Chondrocyte (in vitro differentiated cells): ENCODE measurements at places on chromosomes 11 and 22. TPM values are rescaled to one million over a fixed set of nuclear protein-coding genes. Genes with fewer than 3 reads are reported as not detected.

- H3K4me3 ChIP-seq, result no peak overlapping the region
- H3K36me3 ChIP-seq, result no peaks in the 10 kb centered on the region
- no peaks in the 10 kb centered on the region for H3K4me1 ChIP-seq
Measured at GRCh38 chr11:65771589-65772112, 9.1 kb downstream of the AP5B1 start.

NTM gene
- 92.1 to 122 TPM (median 97.0 TPM) in 3 replicates for total RNA-seq

GRCh38 chr11:68049509-68050370 lies 10.9 kb downstream of the TCIRG1 start:
- DNase-seq, result peak; percentile 92
- H3K4me3 ChIP-seq, result no peak overlapping the region
- peaks cover 7% of the 10 kb centered on the region for H3K36me3 ChIP-seq
- H3K27ac ChIP-seq, result no peak overlapping the region

DNA sequence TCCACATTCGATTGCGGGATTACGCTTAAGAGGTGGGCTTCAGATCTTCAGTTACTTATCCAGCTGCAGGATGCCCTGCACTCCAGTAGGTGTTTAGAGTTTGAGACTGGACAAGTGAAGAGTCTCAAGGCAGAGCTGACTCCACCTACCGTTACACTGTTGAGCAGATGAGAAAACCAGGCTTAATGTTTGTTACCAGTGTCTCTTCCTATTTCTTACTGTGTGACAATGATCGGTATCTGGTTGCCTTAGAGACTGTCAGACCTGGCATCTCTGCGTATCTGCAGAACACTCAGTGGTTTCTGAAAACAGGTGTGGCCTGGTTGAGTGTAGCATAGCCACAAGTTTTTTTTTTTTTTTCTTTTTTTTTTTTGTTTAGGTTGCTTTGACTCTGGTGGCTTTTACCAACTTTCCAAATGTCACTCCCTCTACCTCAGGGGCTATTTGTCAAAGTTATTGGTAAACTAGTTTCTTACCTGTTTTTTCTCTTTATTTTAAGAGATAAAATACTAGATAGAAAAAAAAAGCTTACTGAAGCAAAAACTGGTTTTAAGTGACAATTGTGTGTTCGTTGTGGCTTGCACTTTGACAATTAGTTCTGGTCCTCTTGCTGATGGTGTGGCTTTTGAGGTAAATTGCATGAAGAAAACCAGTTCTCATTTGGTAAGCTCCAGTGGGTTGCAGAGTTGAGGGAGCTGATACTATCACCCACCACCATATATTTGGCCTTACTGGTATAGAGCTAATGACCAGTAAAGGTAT lies 284.8 kb downstream of the ETS1 start:
- H3K4me3 ChIP-seq, result no peak overlapping the region
- H3K36me3 ChIP-seq, result no peaks in the 10 kb centered on the region
- H3K27me3 ChIP-seq, result no peaks in the 10 kb centered on the region
- no peak overlapping the region for H3K27ac ChIP-seq
- DNase-seq, result no peak

- H3K36me3 ChIP-seq, result no peaks in the 10 kb centered on the region
- peak overlapping the region; percentile 67 for H3K4me3 ChIP-seq
- no peaks in the 10 kb centered on the region for H3K27me3 ChIP-seq
- H3K4me1 ChIP-seq, result peaks cover 90% of the 10 kb centered on the region
- peak overlapping the region; percentile 100 for H3K27ac ChIP-seq
Measured at GRCh38 chr11:118917481-118918127, 8.1 kb downstream of the BCL9L start.

GRCh38 chr11:12381875-12382274 lies 4.5 kb downstream of the PARVA start:
- DNase-seq, result no peak
- peaks cover 75% of the 10 kb centered on the region for H3K4me1 ChIP-seq
- H3K27me3 ChIP-seq, result no peaks in the 10 kb centered on the region
- no peak overlapping the region for H3K4me3 ChIP-seq
- H3K36me3 ChIP-seq, result peaks cover 4% of the 10 kb centered on the region
- H3K27ac ChIP-seq, result peak overlapping the region; percentile 55

RBX1 gene
- total RNA-seq, result 54.8 to 64.3 TPM (median 57.7 TPM) in 3 replicates

DNA sequence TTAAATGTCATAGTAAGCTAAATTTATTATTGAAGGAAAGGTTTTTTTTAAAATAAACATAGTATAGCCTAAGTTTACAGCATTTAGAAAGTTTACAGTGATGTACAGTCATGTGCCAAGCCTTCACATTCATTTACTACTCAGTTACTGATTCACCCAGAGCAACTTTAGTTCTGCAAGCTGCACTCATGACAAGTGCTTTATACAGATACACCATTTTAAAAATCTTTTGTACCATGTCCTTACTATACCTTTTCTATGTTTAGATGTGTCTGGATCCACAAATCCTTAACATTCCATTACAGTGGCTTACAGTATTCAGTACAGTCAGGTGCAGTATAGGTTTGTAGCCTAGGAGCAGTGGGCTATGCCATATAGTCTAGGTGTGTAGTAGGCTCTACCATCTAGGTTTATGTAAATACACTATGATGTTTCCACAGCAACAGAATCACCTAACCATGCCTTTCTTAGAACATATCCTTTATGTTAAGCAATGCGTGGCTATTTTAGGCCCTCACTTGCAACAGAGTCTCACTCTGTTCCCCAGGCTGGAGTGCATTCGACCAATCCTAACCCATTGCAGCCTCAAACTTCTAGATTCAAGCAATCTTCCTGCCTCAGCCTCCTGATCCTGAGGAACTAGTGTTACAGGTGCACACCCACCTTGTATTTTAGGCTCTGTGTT lies 79.5 kb upstream of the SLC25A18 start:
- H3K4me1 ChIP-seq, result no peaks in the 10 kb centered on the region
- no peak for DNase-seq
- H3K4me3 ChIP-seq, result no peak overlapping the region
- no peak overlapping the region for H3K27ac ChIP-seq
- H3K36me3 ChIP-seq, result no peaks in the 10 kb centered on the region

DNA sequence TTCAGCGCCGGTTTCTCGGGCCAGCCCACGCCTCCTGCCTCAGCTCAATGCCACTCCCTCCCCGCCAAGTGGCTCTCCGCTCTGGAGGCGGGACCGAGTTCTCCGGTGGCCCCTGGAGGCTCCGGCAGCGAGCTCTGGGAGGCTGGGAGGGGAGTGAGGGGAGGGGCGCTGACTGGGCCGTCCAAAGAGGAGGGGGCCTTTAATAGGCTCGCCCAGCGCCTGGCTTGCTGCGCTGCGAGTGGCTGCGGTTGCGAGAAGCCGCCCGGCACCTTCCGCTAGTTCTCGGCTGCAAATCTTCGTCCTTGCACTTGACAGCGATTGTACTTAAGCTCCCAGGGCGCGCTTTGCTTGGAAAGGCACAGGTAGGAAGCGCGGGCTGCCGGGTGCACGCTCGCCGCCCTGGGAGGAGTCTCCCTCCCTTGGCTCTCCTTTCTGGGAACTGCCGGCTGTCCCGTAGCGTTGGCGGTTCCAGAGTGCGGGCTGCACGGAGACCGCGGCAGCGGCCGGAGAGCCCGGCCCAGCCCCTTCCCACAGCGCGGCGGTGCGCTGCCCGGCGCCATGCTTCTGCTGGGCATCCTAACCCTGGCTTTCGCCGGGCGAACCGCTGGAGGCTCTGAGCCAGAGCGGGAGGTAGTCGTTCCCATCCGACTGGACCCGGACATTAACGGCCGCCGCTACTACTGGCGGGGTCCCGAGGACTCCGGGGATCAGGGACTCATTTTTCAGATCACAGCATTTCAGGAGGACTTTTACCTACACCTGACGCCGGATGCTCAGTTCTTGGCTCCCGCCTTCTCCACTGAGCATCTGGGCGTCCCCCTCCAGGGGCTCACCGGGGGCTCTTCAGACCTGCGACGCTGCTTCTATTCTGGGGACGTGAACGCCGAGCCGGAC lies at the start of gene ADAMTS15:
TSS of gene ADAMTS15 (plus strand) at position 230 of the 894 bp plus-strand sequence. CDS start at position 559, 329 bp downstream.
- no peaks in the 10 kb centered on the region for H3K27me3 ChIP-seq
- peak within 1 kb of the TSS; percentile 97 for H3K27ac ChIP-seq
- H3K36me3 ChIP-seq, result peaks cover 14% of the 10 kb centered on the region
- peaks cover 41% of the 10 kb centered on the region for H3K4me1 ChIP-seq
- no peak for DNase-seq
- peak within 1 kb of the TSS; percentile 99 for H3K4me3 ChIP-seq

NXPE2 gene
- total RNA-seq, result 0.36 TPM in 1 of 3 replicates, not detected in the others

DNA sequence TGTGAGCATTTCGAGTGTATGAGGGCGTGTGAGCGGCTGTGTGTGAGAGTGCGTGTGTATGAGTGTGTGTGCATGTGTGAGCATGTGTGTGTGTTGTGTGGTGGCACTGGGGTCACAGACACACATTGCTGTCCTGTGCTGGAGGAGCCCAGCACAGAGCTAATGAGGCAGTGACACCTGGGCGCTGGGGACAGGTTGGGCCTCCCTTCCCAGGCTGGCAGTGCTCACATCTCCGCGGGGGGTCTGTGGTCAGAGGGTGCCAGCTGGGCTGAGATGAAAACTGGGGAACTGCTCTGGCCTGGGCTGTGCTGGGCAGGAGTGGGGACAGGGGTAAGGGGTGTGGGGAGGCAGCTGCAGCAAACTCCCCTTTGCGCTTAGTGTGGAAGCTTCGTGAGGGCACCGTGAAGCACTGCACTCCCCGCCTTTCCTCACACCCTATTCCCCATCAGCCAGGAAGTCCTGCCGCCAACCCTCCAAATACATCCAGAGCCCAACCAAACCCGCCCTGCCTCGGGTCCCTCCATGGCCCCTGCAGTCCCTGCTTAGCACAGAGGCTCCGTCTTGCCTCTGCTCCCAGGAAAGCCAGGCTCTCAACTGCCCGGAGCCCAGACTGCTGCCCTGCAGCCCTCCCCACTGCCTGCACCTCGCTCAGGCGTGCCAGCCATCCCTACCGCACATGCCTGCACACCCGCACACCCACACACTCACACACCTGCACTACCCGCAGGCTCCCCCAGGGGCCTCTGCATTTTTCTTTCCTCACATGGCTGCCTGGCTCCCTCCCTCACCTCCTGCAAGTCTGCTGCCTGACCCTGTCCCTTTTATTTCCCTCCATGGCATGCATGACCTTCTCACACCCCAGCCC lies 62.0 kb upstream of the THY1 start:
- no peak overlapping the region for H3K4me3 ChIP-seq
- H3K27me3 ChIP-seq, result peaks cover 63% of the 10 kb centered on the region
- no peaks in the 10 kb centered on the region for H3K36me3 ChIP-seq

FXYD2 gene
- not detected in 3 replicates for total RNA-seq

MRTFA gene
- 58.2 to 69.8 TPM (median 65.3 TPM) in 3 replicates for total RNA-seq

DNA sequence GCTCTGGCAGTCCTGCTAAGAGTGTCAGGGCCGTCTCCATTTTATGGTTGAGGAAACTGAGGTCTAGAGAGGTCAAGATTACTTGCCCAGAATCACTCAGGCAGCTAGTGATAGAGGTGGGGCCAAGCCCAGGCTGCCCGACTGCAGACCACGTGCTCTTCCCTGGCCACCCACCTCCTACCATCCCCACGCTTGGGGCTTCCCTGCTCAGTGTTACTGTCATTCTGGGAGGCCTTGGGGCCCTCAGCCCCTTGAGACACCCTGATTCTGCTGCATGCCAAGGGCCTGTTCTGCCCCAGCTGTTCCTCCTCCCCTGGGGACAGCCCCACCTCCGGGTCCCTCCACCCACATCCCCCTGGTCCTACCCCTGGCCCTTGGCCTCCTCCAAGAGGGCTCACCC lies 17.2 kb upstream of the TAB1 start:
- no peaks in the 10 kb centered on the region for H3K27me3 ChIP-seq
- H3K4me1 ChIP-seq, result peaks cover 3% of the 10 kb centered on the region
- no peak for DNase-seq
- no peaks in the 10 kb centered on the region for H3K36me3 ChIP-seq
- H3K4me3 ChIP-seq, result no peak overlapping the region

GRCh38 chr22:34798605-34799004 lies 267.4 kb upstream of the ISX start:
- peaks cover 41% of the 10 kb centered on the region for H3K4me1 ChIP-seq
- H3K4me3 ChIP-seq, result no peak overlapping the region
- H3K27me3 ChIP-seq, result no peaks in the 10 kb centered on the region
- H3K27ac ChIP-seq, result no peak overlapping the region

- H3K27ac ChIP-seq, result no peak overlapping the region
- H3K4me3 ChIP-seq, result no peak overlapping the region
- H3K27me3 ChIP-seq, result peaks cover 14% of the 10 kb centered on the region
- DNase-seq, result peak; percentile 60
- no peaks in the 10 kb centered on the region for H3K36me3 ChIP-seq
- no peaks in the 10 kb centered on the region for H3K4me1 ChIP-seq
Measured at GRCh38 chr22:48895831-48896765, 931.6 kb downstream of the BRD1 start.

- peak overlapping the region; percentile 81 for H3K4me3 ChIP-seq
- H3K27me3 ChIP-seq, result no peaks in the 10 kb centered on the region
- no peak for DNase-seq
- H3K27ac ChIP-seq, result peak overlapping the region; percentile 97
Measured at GRCh38 chr22:35301372-35301874, 1.7 kb downstream of the TOM1 start.

- H3K36me3 ChIP-seq, result peaks cover 10% of the 10 kb centered on the region
- no peak overlapping the region for H3K4me3 ChIP-seq
- H3K4me1 ChIP-seq, result peaks cover 4% of the 10 kb centered on the region
- no peak for DNase-seq
- H3K27me3 ChIP-seq, result no peaks in the 10 kb centered on the region
Measured at GRCh38 chr11:129230006-129230405, 37.9 kb upstream of the ARHGAP32 start.

GRCh38 chr22:42820045-42820763 lies 36.9 kb downstream of the ARFGAP3 start:
- peak overlapping the region; percentile 77 for H3K27ac ChIP-seq
- no peaks in the 10 kb centered on the region for H3K27me3 ChIP-seq
- peaks cover 47% of the 10 kb centered on the region for H3K4me1 ChIP-seq
- no peak for DNase-seq
- no peak overlapping the region for H3K4me3 ChIP-seq

ZP1 gene
- total RNA-seq, result 0.40 to 0.49 TPM in 2 of 3 replicates, not detected in the other

CYTH4 gene
- not detected in 3 replicates for total RNA-seq

DNA sequence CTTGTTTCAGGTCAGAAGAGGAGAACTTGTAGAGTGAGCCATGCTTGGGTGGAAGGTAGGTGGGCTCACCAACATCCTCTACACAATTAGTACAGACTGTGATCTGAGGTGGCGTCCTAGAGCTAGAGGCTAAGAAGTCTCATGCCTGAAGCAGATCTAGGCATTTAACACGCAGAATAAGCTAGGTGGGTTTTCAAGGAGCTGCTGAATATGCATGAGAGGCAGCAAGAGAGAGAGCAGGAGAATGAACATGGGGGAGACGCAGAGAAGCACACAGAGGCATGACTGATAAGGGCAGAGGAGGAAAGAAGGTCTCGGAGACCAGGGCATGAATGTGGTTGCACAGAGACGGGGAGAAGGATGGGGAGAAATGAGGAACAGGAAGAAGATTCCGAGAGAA lies 36.8 kb upstream of the JAM3 start:
- peaks cover 24% of the 10 kb centered on the region for H3K4me1 ChIP-seq
- H3K36me3 ChIP-seq, result no peaks in the 10 kb centered on the region
- DNase-seq, result no peak
- no peak overlapping the region for H3K27ac ChIP-seq

GRCh38 chr11:7430496-7430895 lies 54.8 kb upstream of the OLFML1 start:
- H3K27ac ChIP-seq, result no peak overlapping the region
- H3K36me3 ChIP-seq, result no peaks in the 10 kb centered on the region
- no peaks in the 10 kb centered on the region for H3K4me1 ChIP-seq
- no peak overlapping the region for H3K4me3 ChIP-seq
- no peak for DNase-seq
